Cerebellar cortex (tissue), 1 donor: ENCODE measurements at places on chromosomes 12 and 14.

GRCh38 chr14:63436286-63437098, 106.7 kb downstream of the PPP2R5E start:
- DNase-seq, result peak; percentile 38

- peak; percentile 42 for DNase-seq
These were observed at the start of gene DACT1 for GRCh38 chr14:58637391-58638230. Gene DACT1 (plus strand): TSS chr14:58637962. CDS start chr14:58638203, 241 bp downstream.

DNA sequence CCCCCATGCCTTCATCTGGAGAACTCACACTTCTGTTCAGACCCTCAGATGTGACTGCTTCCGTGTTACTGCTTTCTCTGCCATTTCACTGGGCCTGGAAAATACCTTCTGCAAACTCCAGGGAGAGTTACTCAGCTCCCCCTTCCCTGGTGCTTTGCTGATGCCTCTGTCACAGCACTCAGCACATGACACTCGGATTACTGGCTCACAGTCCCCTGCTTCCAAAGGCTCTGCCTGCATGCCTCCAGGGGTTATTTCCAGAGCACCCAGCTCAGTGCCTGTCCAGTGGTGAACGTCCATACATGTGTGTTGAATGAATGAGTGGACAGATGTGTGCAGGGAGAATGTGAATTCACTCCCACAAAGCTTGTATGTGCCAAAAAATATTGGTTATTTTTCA, 237.2 kb upstream of the FKBP4 start:
- DNase-seq, result no peak

GRCh38 chr12:27818401-27818918, 38.4 kb upstream of the MANSC4 start:
- DNase-seq, result no peak

DNA sequence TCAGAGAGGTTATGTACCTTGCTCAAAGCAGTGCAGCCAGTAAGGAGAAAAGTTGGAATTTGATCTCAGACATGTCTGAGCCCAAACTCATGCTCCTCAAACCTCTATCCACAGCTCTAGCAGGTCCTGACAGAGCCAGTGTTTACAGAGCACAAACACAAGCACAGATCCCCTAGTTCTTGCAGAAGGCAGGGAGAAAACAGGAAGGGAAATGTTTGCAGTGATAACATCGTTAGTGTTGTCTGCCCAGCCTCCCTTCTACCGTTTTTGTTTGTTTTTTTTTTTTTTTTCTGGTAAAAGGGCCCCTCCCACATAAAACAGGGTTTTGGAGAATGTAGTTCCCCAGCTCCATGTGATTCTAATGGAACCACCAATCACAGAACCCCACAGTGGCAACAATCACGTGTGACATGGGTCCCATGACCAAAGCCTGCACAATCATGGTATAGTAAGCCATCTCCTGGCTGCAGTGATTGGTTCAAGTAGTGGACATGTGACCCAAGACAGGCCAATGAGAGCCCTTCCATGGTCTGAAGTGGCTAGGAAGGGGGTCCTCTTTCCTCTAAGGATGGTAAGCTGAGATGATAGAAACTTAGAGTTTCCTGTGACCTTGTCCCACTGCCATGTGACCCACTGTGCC, 513.4 kb downstream of the MED13L start:
- DNase-seq, result no peak

GRCh38 chr12:5577741-5578140, 145.8 kb downstream of the NTF3 start:
- DNase-seq, result no peak

- no peak for DNase-seq
These were observed 265.5 kb upstream of the PRKD1 start for GRCh38 chr14:30193101-30193500.

DNA sequence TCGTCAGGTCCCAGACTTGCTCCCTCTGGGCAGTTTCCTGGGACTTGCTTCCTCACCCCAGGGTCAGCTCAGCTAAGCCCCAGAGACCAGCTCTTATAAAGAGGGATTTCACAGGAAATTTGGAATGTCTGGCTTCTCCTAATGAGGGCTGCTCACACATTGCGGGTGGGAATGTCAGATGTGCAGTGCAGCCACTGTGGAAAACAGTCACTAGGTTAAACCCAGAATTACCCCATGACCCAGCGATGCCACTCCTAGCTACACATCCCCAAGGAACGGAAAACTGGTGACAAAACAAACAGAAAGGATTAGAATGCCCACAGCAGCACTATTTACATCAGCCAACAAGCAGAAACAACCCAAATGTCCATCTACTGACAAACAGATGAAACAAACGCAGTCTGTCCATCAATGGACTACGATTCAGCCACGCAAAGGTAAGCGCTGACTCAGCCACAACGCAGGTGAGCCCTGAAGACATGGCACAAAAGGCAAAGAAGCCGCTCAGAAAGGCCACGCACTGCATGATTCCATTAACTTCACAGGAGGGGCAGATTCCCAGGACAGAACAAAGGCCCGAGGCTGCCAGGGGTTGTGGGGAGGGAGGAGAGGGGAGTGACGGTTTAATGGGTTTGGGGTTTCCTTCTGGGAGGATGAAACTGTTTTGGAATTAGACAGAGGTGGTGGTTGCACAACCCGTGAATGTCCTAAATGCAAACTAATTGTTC, 63.0 kb downstream of the NCOR2 start:
- DNase-seq, result no peak

DNA sequence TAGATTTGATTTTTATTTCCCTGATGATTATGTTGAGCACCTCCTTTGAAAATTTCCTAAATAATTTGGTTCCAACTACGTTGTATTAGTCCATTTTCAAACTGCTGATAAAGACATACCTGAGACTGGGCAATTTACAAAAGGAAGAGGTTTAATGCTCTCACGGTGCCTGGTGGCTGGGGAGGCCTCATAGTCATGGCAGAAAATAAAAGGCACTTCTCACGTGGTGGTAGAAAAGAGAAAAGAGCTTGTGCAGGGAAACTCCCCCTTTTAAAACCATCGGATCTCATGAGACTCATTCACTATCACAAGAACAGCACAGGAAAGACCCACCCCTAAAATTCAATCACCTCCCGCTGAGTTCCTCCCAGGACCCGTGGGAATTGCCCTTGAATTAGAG, 372.3 kb downstream of the RPL10L start:
- no peak for DNase-seq

DNA sequence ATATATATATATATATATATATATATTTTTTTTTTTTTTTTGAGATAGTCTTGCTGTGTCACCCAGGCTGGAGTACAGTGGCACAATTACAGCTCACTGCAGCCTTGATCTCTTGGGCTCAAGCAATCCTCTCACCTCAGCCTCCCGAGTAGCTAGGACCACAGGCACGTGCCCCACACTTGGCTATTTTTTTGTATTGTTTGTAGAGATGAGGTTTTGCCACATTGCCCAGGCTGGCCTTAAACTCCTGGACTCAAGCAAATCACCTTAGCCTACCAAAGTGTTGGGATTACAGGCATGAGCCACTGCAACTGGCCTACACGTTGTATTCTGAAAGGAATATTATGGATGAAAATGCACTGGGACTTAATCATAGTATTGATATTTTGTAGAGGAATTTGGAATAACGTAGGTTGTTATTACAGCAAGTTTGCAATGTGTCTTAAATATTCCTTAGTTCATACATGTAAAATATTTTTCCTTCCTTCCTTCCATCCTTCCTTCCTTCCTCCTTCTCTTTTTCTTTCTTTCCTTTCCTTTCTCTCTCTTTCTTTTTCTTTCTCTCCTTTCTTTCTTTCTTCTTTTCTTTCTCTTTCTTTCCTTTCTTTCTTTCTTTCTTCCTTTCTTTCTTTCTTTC, 862 bp downstream of the KLRB1 start:
- no peak for DNase-seq

DNA sequence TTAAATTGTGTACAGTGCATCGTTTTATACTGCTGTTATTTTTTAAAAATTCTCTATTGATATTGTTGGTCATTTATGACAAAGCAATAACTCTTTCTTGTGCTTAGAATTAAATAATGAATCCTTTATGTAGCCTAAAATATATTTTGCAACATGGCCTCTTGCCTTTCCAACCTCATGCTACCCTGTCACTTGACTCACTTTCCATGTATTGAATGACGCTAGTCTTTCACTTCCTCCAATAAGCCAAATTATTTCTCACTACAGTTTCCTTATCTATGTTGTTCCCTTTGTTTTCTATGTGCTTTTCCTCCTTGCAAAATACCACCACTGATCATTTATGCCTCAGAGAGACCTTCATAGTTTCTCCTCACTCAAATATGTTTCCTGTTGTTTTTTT, 16.3 kb upstream of the EPYC start:
- DNase-seq, result no peak

GRCh38 chr12:52019113-52019770, 12.5 kb downstream of the TAMALIN start:
- no peak for DNase-seq

- DNase-seq, result no peak
These were observed 47.5 kb downstream of the GARIN6 start for GRCh38 chr12:99695050-99695449.

DNA sequence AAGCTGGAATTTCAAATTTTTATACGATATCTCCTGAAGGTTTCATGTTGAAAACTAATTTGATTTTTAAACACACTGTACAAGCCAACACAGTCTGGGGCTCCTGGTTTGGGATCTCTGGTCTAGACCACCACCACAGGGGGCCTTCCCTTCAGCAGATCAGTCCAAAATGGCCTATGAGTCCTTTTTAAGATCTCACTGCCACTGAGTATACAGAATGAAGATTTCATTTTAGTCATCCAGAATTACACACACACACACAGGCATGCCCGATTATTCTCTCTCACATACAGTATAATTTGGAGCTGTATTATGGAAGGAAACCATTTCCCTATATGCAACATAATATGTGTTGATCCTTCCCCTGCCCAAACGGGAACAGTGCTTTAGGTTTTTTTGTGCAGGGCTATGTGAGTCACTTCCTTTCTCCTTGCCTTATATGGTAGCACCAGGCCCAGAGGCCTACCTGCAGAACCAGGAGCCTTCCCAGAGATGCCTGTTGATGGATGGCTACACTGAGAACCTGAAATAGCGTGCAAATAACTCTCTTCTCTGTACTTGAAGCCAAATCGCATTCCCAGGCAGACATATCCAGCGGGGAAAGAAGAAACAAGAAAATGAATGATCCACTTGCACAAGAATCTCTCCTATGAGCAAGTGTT, 28.1 kb upstream of the WNK1 start:
- no peak for DNase-seq

GRCh38 chr14:32480337-32480736, 151.2 kb downstream of the AKAP6 start:
- no peak for DNase-seq

DNA sequence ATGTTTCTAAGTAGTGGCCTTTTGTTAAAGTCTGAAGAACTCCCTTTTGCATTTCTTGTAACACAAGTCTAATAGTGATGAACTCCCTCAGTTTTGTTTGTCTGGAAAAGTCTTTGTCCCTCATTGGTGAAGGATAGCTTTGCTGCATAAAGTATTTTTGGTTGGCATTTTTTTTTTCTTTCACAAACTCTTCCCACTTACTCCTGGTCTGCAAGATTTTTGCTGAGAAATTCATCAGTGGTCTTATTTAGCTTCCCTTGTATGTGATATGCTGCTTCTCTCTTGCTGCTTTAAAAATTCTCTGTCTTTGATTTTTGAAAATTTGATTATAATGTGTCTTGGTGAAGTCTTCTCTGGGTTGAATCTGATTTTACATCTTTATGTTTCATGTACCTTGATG, 22.7 kb downstream of the TRMT5 start:
- no peak for DNase-seq

DNA sequence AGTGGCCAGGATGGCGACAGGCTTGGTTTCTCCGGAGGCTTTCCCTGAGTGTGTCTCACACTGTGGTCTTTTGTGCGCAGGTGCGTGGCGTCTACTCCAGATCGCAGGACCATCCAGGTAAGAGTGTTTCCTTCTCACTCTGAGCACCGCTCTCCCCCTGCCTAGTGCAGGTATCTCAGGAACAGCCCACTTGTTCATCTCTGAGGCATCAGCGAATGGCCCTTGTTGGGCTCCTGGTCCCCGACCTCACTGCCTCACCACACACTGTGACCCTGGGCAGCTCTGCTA, 781 bp downstream of the ADGRD1 start:
- DNase-seq, result no peak

DNA sequence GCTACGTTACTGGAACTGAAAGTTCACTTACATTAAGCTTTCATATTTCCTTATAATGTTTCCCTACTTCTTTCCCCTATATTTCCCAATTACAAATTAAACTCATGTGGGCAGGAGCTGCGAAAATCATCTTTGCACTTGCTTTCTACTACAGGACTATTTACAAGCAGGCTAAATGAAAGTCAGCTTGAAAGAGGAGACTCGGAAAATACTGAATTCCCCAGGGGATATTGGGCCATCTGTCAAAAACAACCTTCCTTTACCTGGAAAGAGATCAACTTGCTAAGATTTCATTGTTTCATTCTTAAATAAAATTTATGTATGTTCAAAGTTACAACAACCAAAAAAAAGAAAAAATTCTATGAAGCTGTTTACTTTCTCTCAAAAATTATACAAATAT, 92.8 kb upstream of the BBS10 start:
- peak; percentile 50 for DNase-seq

- DNase-seq, result no peak
These were observed 6.0 kb downstream of the CCDC85C start for GRCh38 chr14:99597911-99598600.

DNA sequence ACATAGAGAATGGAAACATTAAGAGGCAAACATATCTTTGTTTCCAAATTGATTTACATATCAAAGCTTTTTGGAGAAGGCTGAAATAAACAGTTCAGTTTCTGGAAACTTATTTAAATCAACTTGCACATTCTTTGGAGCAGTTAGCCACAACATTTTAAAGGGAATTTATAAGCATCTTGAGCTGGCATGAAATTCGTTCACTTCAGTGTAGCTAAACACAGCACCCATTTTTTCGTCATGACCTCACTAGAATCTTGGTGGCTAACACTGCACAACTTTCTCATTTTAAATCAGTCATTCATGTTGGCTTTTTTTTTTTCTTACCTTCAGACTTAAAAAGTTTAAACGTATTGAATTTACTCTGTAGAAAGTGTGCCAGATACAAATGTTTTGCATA, 1139.9 kb upstream of the FLRT2 start:
- DNase-seq, result no peak

GRCh38 chr12:64678248-64678647, 68.0 kb downstream of the RASSF3 start:
- no peak for DNase-seq

- no peak for DNase-seq
These were observed 48.6 kb downstream of the CACNA1C start for GRCh38 chr12:2101359-2101758.

DNA sequence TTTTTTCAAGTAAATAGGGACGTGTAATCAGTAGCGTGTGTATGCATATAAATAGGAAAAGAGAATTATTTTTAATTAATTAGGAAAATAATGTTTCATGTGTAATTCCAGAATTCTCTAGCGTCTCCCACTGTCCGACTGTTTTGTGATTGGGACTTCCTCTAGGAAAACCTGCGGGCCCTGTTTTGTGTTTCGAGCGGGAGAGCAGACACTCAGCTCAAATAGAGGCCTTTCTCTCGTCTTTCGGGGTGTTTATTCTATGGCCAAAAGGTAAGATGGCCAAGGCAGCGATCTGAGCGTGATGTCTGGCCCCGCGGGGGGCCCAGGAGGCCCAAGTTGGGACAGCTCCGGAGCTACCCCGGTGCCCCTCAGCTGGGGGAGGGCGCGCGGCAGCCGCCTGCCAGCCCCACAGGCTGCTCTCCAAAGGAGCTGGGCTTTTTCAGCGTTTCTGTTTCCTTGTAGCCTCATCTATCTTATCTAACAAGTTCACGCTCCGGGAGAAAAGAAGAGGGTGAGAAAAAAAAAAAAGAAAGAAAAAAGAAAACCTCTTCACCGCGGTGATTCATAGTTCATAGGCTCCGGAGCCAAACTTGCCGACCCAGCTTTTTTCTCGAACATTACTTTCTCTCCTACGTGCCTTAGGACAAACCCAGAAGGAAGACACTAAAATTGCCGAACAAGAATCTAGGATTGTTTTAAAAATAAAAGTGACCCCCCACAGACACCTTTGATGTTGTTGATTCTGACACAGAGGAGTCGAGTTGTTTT, 7.5 kb upstream of the FOXG1 start:
- DNase-seq, result no peak
